Motor neuron (in vitro differentiated cells): ENCODE measurements at places on chromosomes 5 and 9. TPM values are rescaled to one million over a fixed set of nuclear protein-coding genes. Genes with fewer than 3 reads are reported as not detected.

The UTP15 gene
- total RNA-seq: 10.7 and 12.3 TPM in 2 replicates

The SLC1A1 gene
- 0.97 and 1.1 TPM in 2 replicates for total RNA-seq

The C7 gene
- total RNA-seq: not detected in 2 replicates

The CDH9 gene
- total RNA-seq: 15.3 and 16.4 TPM in 2 replicates

The SLC23A1 gene
- total RNA-seq: 0.76 and 3.9 TPM in 2 replicates

The CKS2 gene
- total RNA-seq: 39.9 and 40.4 TPM in 2 replicates

The MTAP gene
- 43.6 and 47.5 TPM in 2 replicates for total RNA-seq

The CTNNAL1 gene
- total RNA-seq: 19.0 and 20.2 TPM in 2 replicates

The SEMA4D gene
- total RNA-seq: 5.8 and 8.1 TPM in 2 replicates

The SCGB3A2 gene
- 1.1 TPM in 1 of 2 replicates, not detected in the other for total RNA-seq

The ASTN2 gene
- 13.8 and 15.3 TPM in 2 replicates for total RNA-seq

The NRARP gene
- 2.0 and 3.6 TPM in 2 replicates for total RNA-seq

The HTR4 gene
- total RNA-seq: 0.25 TPM in 1 of 2 replicates, not detected in the other

The HAUS6 gene
- 21.7 and 22.7 TPM in 2 replicates for total RNA-seq

The LRRC19 gene
- total RNA-seq: 0.36 and 1.0 TPM in 2 replicates

The LAMC3 gene
- 96.7 and 128 TPM in 2 replicates for total RNA-seq

The MUSK gene
- total RNA-seq: 0.05 and 0.13 TPM in 2 replicates

The STPG3 gene
- 0.93 and 1.2 TPM in 2 replicates for total RNA-seq

The ATP6V1G1 gene
- 218 and 253 TPM in 2 replicates for total RNA-seq

The SAPCD2 gene
- 0.31 and 0.32 TPM in 2 replicates for total RNA-seq

The BTNL3 gene
- total RNA-seq: 0.19 TPM in 1 of 2 replicates, not detected in the other

The PTPN3 gene
- 4.6 and 5.3 TPM in 2 replicates for total RNA-seq

The HACD4 gene
- 1.4 and 1.7 TPM in 2 replicates for total RNA-seq

The IL31RA gene
- total RNA-seq: 0.21 TPM in 1 of 2 replicates, not detected in the other

The CER1 gene
- total RNA-seq: 0.31 TPM in 1 of 2 replicates, not detected in the other

The TOMM5 gene
- 191 and 205 TPM in 2 replicates for total RNA-seq

The PCDHAC2 gene
- 3.1 and 3.9 TPM in 2 replicates for total RNA-seq

The RIC1 gene
- total RNA-seq: 28.3 and 31.7 TPM in 2 replicates

The CSNK1G3 gene
- total RNA-seq: 27.0 and 28.2 TPM in 2 replicates

The LCN1 gene
- total RNA-seq: not detected in 2 replicates

The PCDHGB6 gene
- 4.1 and 5.3 TPM in 2 replicates for total RNA-seq

The FSTL4 gene
- 5.2 and 5.5 TPM in 2 replicates for total RNA-seq

The ZNF189 gene
- 29.7 and 31.1 TPM in 2 replicates for total RNA-seq

The SPATA9 gene
- 0.60 and 0.88 TPM in 2 replicates for total RNA-seq

The ZNF608 gene
- 86.9 and 92.1 TPM in 2 replicates for total RNA-seq

The PLPP1 gene
- total RNA-seq: 11.3 and 12.3 TPM in 2 replicates
